HCT116 (cell line): ENCODE measurements at places on chromosomes 12 and 14. TPM values are rescaled to one million over a fixed set of nuclear protein-coding genes. Genes with fewer than 3 reads are reported as not detected.

Gene GPR84
- not detected for total RNA-seq

Gene RTL1
- not detected for total RNA-seq

Gene ATN1
- 104 TPM for total RNA-seq

Gene PSME1
- total RNA-seq = 174 TPM

Gene GPR135
- 3.9 TPM for total RNA-seq

Gene CIROP
- total RNA-seq = not detected

- no peak for DNase-seq
Measured at GRCh38 chr12:111122458-111122878, 202.1 kb upstream of the MYL2 start.

DNA sequence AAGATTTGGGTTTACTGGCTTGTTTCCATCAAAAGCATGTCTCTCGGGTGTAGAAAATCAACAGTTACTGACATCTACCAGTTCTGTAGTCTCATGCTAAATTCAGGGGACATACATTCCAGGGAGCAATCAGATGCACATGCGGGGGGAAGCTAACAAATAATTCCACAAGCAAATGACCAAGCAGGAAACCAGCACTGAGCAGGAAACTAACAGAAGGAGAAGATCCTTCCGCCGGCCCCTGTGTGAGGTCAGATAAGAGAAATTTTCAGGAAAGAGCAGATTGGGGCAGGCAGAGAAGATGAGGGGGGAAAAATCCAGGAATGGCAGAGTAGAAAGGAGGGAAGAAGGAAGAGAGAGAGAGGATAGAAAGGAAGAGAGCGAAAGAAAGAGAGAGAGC lies 127.6 kb upstream of the TMCC3 start:
- no peak for DNase-seq

DNA sequence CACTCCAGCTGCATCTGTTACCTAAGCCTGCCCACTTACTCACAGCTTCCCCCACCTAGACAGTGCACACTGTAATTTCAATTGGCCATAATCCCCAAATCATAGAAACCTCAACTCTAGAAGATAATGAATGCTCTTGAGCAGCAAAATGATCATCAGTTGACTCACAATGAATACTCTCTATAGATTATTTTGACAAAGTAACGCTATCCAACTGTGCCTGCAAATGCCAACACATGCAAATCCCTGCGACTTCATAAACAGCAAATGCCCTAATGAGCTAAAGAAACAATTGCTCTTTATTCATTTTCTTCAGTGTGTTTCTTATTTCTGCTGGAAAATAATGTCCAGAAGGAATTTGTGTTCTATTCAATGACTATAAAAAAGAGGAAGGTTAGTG lies 319.5 kb downstream of the PAWR start:
- no peak for DNase-seq

DNA sequence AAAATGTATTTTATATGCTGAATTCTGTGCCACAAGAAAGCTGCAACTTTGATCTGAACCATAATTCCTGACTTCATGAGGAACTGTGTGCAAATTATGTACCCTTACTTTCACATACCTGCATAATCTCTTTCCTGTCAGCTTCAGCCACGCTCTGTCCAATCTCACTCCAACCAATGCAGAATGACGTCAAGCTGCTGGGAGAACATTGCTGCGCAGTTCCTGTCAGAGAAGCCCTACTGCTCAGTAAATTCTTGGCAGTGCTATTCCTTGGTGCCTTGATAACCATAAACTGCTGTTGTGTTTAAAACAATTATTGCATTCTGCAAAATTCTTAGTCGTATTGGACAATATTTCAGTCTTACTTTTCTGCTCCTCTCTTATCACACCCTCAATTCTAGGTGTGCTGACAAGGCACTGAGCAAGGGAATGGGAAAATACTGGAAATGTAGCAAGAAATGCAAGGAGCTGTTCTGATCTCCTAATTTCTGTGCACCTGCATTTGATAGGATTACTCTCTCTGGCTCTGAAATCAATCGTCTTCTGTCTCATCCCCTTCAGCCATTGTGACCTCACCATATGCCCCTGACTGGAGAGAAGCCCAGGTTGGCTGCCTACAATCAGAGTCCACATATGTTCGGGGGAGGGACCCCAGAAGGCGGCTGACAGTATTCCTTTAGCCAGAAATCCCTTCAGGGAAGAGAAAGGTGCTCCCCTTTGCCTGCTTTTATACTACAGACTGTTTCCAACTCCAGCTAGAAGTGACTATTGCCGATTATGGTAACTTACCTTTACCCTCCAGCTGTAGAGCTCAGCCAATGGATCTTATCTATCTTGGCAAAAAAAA lies 274.9 kb upstream of the NOVA1 start:
- DNase-seq = no peak

- DNase-seq = no peak
Measured at GRCh38 chr12:11085419-11085818, 6.7 kb downstream of the TAS2R43 start.

- no peak for DNase-seq
Measured at GRCh38 chr12:71135812-71136176, 22.0 kb downstream of the TSPAN8 start.

DNA sequence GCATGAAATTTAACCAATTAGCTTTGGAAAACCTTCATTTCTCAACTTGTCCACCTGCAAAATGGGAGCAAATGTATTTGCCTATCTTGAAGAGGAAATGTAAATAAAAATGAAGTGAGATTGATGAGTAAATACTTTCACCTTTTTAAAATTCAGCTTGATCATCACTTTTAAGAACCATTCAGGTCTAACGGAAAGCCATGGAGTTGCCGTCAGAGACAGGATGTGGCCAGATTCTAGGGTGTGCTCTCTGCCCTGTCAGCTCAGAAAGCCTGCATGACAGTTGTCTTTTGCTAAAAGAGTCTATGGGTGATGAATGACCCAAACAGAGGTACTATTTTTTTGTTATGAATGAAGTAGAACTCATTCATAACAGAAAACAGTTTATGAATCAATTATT lies 104.3 kb upstream of the SLC35F4 start:
- no peak for DNase-seq

DNA sequence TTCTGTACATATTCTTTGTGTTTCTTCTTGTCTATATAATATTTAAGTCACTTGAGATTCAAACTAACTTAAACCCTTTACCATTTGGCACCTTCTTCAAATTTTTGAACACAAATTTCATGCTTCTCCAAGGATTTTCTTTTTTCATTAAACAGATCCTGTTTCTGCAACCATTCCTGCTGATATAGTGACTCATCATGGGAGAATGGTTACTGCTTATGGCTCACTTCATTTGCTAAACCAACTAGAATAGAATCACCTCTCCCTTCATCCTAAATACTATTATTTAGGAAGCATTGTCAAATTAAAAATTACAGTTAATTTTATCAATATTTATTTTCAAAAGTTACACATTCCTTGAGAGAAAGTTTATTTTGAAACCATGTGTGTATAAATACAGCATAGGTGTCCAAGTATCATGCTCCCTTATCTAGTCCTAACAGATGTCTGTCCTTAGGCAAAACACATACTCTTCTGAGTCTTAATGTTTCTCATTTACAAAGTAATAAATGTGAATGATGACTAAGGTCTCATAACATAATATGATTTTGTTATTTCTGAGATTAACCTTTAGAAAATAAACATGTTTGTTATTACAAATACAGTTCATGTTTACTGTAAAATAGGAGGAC lies 40.7 kb downstream of the PLCZ1 start:
- DNase-seq = no peak

DNA sequence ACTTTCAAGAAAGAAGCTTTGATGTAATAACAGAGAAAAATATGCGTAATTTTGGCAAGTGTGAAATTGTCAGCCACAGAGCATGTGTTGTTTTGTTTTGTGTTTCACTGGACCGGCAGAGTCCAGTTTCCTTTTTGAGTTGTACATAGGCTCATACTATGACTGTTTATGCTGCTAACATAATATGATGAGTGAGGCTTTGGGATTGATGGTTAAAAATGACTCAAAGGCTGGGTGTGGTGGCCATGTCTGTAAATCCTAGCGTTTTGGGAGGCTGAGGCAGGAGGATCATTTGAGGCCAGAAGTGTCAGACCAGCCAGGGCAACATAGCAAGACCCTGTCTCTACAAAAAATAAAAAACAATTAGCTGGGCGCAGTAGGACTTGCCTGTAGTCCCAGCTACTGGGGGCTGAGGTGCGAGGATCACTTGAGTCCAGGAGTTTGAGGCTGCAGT lies 487.9 kb downstream of the PCNX1 start:
- no peak for DNase-seq

- no peak for DNase-seq
Measured at GRCh38 chr12:52306731-52307130, 14.5 kb downstream of the KRT83 start.

GRCh38 chr12:117486840-117487659 lies 125.6 kb upstream of the NOS1 start:
- peak; percentile 80 for DNase-seq
